Gastrocnemius medialis (tissue), 4 donors: ENCODE measurements at places on chromosomes 16 and 17. TPM values are rescaled to one million over a fixed set of nuclear protein-coding genes. Genes with fewer than 3 reads are reported as not detected.

Gene ACSM2A
- not detected for total RNA-seq

Gene ALOX15B
- total RNA-seq, result 0.62 TPM

Gene SULT1A2
- total RNA-seq, result not detected

Gene SLC16A11
- total RNA-seq, result 0.78 TPM

Gene RAP1GAP2
- total RNA-seq, result 2.4 TPM

Gene HOXB8
- total RNA-seq, result not detected

Gene CENPT
- 19.9 TPM for total RNA-seq

Gene HS3ST3A1
- 1.4 TPM for total RNA-seq

Gene VTN
- total RNA-seq, result not detected
